ENCODE measurements at places on chromosomes 4 and X.

DNA sequence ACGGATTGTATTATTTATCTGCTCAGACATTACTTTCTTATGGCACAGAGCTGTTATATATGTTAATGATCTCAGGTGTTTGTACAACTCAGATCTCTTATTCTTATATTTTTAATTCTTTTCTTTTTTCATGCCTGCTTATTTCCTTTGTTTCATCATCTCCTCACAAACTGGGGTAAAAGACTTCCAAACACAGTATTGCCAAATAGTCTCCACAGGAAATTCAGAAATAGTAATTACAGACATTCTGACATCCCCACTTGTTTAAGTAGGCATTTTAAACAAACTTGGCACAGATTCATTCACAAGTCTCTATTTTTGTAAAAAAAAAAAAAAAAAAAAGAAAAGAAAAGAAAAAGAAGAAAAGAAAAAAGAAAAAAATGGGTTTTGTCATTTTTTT is 129.7 kb upstream of the USP38 start:
- no peak for DNase-seq

- DNase-seq: no peak
These were observed 115.6 kb downstream of the C4orf51 start for GRCh38 chr4:145795521-145795920.

GRCh38 chr4:152559641-152560040 is 23.7 kb upstream of the FBXW7 start:
- no peak for DNase-seq

- no peak for DNase-seq
These were observed 235.1 kb upstream of the CPEB2 start for GRCh38 chr4:14767142-14767541.

DNA sequence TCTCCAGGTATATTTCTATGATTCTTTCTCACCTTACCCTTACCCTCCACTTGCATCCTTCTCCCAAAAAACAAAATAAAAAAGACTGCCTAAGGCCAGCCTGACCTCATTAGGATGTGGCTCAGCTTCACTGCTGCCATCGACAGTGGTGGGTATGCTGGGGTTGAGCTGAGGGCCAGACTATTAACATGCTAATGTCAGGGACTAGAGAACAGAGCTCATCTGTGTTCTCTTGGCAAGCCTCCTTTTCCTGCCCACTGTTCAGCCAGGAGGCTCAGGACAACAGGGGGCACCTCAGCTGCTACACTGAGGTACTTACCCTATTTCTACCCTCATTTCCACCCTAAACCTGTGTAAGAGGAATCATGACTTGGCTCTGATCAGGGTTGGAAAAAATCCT is 59.3 kb downstream of the MSN start:
- DNase-seq: no peak

- no peak for DNase-seq
These were observed 28.0 kb downstream of the PDHA2 start for GRCh38 chr4:95867919-95868318.

GRCh38 chr4:98610926-98611676 is 47.3 kb downstream of the TSPAN5 start:
- DNase-seq: no peak

- no peak for DNase-seq
These were observed 183.4 kb downstream of the PACRGL start for GRCh38 chr4:20883677-20884076.

DNA sequence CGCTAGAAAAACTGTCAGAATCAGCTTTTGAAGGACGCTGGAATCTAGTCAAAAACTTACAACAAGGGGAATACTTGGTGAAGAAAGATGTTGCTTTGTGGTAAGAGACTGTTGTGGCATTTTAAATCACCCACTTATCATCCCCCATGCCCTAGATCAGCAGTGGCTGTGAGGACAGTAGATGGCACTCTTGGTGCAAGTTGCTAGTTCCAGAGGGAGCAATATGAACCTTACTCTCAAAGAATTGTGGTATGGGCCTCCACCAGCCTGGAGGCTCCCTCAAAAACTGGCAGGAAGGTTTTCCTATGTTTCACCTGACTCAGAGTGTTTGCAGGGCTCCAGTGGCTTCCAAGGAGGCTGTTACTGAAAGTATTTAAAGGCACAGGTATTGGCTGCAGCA is 37.7 kb upstream of the SLC16A2 start:
- peak; percentile 9 for DNase-seq

DNA sequence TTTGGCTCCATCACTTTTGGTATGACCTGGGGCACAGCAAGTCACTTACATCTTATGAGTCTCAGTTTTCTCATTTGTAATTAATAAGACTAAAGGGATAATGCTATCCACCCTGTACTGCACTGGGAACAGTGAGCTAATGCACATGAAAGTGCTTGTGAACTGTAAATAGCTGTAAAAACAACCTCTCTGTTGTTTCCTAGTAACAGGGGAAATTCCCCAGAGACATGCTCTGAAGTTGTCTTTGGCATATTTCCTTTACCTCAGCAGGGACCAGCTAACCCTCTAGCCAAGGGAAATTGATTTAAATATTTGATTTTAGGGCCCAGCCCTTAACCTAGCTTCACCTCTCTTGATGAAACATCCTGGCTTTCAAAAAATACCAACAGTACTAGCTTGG is 6.1 kb upstream of the CYSLTR1 start:
- DNase-seq: no peak

DNA sequence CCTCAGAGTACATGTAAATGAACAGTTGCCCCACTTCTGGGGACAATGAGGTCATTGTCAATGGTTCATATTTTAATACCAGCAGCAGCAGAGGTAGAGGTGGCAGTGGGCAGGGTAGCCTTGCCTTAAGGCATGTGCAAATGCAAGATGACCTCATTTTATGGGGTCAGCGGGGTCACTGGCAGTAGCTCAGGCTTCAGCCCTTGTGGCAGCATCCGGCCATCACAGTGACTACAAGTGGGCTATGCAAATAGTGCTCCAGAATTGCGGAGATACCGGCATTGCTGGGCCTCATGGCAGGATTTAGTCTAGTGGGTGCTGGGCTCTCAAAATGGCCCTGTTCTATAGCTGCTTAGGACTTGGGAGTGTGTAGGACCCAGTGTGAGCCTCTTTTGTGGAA is 144.7 kb downstream of the FAM47A start:
- no peak for DNase-seq

DNA sequence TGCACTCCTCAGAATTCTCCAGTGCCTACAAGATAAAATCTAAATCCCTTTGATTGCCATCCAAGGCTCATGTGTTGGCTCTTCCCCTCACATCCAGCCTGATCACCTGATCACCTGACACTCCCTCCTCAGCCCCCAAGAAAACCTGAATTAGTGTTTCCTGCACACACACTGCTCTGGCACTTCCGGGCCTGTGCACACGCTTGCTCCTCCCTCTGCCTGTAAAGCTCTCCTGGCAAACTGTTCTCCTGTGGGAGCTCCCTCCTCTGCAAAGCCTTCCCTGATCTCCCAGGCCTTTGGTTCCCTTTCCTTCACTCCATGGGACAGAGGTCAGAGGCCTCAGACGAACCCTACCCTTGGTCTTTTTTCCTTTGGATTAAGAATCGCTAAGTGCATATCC is 19.9 kb downstream of the PHKA2 start:
- no peak for DNase-seq

DNA sequence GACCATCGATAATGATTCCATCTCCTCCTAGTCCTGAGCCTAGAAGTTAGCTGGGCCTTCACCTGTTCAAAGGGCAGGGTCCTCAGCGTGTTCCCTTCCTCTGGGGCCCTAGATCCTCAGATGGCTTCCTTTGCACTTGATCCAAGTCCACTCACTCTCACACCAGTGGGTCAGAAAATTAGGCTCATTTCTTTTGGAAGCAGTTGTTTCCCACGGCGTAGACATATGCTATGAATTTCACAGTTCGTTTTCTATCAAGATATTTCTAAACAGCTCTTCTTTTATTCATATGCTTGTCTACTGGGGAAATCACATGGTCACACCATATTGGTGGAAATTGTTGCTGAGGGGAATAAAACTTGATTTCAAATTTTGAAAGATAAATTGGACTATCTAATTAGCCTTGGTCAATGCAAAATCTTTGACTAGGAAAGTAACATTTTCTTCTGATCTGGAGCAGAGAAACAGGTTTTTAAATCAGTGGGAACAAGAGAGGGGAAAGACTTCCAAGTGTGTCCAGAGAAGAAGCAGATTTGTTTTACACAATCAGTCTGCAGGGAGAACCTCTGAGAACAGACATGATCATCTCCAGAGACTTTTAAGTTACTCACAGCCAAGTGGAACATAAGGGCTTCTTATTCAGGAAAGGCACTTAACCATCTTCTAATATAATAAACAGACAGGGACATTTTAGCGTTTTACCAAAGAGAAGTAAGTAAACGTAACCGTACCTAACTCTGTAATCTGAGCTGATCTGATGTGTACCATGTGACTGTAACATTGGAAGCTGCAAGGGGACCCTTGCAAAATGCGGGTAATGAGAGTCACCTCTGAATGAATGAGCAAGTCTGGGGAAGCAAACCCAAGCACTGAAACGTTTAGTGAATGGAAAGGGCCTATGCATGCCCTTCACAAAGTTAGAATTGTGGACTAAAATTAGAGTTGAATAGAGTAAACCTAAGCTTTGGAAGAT is 455.7 kb upstream of the FAT1 start:
- DNase-seq: no peak

DNA sequence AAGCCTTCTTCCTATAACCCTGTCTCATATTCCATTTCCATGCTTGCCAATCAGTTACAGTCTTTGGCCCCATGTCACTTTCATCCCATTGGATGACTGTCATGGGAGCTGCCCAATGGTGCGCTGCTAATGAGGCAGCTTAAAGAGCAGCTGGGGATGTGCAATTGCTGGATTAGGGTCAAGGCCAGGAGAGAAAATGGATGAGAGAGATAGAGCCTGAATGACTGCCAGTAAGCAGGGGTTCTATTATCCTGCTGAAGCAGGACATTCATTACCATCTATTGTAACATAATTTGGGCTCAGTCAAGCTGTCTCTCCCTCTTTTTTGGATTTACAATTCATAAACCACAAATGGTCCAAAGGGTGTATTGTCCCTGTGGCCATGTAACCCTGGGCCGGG is 909.0 kb downstream of the CENPC start:
- no peak for DNase-seq

- DNase-seq: no peak
These were observed 170.2 kb downstream of the CBR4 start for GRCh38 chr4:168839758-168840391.

GRCh38 chr4:24930151-24930550 is 17.3 kb upstream of the CCDC149 start:
- no peak for DNase-seq

GRCh38 chrX:720825-721224 is 90.2 kb downstream of the SHOX start:
- DNase-seq: no peak

- peak; percentile 45 for DNase-seq
These were observed 59.4 kb downstream of the TSC22D3 start for GRCh38 chrX:107716118-107716684.

DNA sequence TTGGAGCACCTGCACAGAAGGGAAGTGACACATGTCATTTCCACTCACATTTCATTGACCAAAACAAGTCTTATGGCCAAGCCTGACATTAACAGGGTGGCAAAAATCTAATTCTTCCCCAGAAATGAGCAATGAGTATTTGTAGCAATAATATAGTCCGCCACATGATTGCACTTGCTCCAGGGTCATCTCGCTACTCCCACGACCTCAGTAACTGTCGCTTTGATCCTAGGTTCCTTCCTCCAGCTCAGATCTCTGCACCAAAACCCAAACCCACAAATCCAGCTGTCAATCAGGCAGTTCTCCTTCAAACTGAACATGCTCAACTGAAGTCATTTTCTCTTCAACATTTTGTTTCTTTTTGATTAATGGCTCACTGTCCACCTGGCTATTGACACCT is 25.2 kb upstream of the PTTG2 start:
- no peak for DNase-seq

DNA sequence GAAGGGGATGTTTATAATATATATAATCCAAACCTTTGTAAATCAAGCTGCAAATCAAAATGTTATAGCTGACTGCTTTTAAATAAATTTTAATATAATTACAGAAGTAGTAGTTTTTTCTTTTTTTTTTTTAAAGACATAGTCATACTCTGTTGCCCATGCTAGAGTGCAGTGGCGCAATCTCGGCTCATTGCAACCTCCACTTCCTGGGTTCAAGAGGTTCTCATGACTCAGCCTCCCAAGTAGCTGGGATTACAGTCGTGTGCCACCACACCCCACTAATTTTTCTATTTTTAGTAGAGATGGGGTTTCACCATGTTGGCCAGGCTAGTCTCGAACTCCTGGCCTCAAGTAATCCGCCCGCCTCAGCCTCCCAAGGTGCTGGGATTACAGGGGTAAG is 178.7 kb downstream of the FBXW7 start:
- DNase-seq: no peak

DNA sequence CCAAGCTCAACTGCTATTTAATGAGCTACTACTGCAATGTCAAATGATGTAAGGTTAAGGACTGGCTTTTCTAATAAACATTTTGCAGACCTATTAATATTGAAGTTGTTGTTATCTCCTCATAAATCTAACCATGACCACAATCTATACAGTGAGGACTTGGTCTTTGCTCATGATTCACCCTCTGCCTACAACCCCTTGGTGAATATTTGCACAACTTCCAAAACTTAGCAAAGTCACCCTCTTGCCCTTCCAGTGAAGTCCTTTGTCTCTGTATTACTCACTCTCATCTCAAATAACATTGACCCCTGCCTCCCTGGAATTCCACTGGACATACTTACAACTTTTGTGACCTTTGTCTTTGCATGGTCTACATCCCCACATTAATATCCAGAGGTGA is 204.5 kb downstream of the KCNIP4 start:
- DNase-seq: no peak

DNA sequence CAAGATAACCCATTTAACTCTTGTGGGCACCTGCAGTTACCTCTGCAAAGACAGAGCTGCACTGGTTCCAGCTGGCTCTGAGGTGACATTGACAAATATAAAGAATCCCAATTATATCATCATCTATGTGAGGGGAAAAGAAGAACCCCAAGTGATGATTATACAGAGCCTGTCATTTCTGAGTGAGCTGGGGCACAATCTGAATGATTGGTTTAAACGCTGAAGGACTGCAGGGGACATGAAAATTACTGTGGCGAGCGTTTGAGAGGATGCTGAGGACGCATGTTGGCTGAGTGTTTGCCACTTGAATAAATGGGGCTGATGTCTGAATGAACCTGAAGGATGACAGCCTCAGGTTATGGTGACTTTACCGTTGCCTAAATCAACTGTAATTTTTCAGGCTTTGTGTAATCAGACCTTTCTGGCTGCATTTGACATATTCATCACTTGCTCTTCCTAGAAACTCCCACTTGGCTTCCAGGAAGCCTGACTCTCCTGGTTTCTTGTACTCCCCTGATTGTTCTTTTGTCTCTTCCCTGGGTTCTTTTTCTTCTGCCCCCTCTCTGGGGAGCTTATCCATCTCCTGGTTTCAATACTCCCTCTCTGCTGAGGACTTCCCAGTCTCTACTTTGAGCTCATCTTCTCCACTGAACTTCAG is 4.1 kb upstream of the HSD17B10 start:
- no peak for DNase-seq
